ENCODE measurements at places on chromosomes 1 and 21.
A peak's percentile ranks its signal among the peaks of the same experiment; 100 is the strongest.

- DNase-seq, result no peak
Observed at GRCh38 chr1:158035976-158036583, 42.6 kb downstream of the KIRREL1 start.

DNA sequence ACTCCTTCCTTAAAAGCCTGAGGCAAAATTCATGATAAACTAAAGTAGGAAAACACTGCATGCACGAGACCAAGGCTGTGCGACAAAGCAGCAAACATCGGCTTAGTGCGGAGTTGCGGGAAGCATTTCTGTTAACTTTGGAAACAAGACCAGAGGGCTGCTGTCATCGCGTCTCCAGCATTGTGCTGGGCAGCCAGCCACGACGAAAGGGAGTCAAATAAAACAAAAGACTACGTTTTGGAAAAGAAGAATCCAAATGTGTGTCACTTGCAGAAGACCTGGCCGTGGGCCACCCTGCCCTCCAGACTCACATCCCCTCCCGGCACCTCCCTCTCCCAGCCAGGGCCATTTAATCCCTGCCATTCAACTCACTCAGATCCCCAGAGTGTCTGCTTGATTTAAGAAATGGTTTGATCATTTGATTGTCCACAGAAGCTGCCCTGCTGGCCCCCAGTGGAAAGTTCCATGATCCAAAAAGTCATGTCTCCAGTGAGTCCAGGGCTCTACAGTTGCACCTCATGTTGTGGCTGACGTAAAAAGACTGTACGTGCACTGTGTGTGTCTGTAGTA lies 2.4 kb upstream of the KRTAP10-11 start:
- no peak for DNase-seq

DNA sequence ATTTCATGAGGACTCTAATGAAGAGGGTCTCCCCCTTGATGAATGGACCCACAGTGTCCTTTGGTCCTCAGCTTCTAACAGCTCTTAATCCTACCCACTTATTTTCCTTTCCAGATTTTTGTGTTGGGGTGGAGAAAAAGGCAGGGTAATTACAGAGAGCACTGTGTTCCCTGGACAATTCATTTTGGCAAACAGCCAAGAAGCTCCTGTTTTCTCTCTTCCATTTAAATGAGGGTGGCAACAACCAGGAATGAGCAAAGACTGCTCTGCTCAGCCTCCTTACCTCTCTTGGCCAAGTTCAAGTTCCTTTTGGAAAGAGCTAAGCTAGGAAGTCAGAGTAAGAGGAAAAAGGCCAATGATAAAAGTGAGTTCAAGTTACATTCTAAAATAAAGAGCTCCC lies 11.9 kb downstream of the XKR8 start:
- DNase-seq, result peak; percentile 41

GRCh38 chr1:165960881-165961280 lies 133.5 kb downstream of the UCK2 start:
- no peak for DNase-seq

DNA sequence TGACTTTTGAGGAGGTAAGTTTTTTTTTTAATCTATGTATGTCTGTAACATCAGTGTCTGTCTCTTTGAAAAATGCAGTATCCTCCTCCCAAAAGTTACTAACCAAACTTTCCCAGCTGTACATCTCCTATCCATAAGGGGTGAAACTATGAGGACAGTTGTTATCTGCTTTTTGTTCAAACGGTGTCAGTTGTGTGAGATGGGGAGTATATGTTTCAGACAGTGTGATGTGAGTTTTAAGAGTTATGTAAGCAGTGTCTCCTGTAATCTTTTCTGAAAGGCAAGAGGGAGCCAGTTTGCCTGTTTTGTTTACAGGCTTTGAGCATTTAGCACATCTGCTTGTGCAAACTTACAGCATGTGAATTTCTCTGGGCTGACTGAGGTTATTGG lies 34.8 kb upstream of the CACYBP start:
- no peak for DNase-seq

GRCh38 chr1:223827193-223827663 lies 18.5 kb downstream of the TP53BP2 start:
- no peak for DNase-seq

GRCh38 chr1:160367934-160368923 lies 1.4 kb downstream of the NHLH1 start:
- DNase-seq, result peak; percentile 13

DNA sequence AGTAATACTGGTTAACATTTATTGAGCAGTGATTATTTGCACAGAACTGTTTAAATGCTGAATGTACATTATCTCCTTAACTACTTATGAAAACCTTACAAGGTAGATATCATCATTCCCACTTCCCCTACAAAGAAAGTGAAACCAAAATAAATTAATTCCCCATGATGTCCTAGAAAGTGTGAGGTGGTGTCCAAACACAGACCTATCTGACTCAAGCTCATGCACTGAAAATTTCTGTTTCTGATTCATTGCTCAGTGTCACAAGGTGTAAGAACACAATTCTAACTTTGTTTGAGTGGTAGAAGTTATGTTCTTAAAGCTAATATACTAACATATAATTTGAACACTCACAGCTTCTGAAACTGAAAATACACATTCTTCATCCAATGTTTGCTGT lies 178.7 kb downstream of the MRPL39 start:
- no peak for DNase-seq

- DNase-seq, result no peak
Observed at GRCh38 chr1:53125623-53126360, 16.6 kb downstream of the SLC1A7 start.

DNA sequence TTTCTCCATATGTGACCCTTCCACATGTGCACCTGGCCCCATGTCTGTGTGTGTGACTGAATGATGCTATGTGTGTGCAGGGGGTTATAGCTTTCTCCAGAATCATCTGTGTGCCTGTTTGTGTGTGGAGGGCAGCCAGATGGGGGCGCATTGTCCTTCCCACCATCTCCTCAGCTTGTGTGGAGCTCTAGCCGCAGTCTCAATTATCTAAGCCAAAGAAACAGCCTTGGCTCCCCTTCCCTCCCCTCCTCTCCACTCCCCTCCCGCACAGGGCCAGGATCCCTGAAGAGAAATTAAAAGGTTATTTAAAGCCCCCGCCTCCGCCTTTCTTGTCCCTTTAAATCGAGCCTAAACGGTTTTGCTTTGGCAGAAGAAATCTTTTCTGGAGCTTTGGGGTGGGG lies 1.8 kb upstream of the DMBX1 start:
- DNase-seq, result peak; percentile 24

DNA sequence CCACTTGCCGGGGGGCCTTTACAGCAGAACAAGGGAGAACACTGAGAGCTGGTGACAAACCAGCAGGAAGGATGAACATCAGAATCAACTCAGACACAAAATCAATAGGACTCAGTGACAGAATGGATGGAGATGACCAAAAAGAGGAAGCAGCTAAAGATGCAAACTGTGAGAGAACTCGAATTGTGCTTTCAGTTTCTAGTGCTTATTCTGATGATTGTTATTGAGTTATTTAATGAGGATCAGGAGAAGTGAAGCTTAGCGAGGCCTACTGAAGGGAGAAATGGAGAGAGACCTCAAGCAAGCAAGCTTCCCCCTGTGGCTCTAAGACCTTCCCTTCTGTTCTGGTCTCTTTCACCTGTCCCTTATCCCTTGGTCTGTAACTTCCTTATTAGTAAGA lies 30.3 kb upstream of the TMEM125 start:
- DNase-seq, result no peak

- no peak for DNase-seq
Observed at GRCh38 chr21:16280686-16281091, 550.9 kb downstream of the USP25 start.

GRCh38 chr1:201125019-201125418 lies 2.0 kb downstream of the ASCL5 start:
- DNase-seq, result no peak

- DNase-seq, result no peak
Observed at GRCh38 chr1:90394247-90394646, 322.9 kb downstream of the BARHL2 start.

- DNase-seq, result no peak
Observed at GRCh38 chr21:28487455-28488070, 505.1 kb downstream of the LTN1 start.

DNA sequence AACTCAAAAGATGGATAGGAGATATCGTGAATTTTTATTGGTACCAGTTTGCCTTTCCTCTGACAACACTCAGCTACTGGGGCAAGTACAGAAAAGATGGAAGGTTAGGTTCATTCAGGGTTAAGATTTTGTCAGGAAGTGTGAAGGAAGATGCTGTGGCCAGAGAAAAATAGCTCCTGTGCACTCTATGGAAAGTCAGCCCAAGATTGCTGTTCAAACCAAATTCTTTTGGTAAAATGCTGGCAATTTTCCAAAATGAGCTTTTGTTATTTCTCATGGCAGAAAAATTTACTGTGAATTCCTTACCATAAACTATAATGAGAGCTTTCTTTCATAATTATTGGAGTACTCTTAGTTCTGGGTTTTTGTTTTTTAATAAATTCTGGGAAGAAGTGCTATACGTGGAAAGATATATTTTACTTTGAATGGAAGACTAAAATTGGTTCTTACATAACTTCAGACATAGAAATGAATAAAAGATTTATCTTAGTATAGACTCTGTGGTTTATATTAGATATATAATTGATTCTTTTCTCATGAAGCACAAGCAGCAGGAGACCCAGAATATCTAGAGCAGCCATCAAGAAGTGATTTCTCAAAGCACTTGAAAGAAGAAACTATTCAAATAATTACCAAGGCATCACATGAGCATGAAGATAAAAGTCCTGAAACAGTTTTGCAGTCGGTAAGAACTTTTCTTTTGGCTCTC lies 112.2 kb downstream of the USP25 start:
- no peak for DNase-seq

DNA sequence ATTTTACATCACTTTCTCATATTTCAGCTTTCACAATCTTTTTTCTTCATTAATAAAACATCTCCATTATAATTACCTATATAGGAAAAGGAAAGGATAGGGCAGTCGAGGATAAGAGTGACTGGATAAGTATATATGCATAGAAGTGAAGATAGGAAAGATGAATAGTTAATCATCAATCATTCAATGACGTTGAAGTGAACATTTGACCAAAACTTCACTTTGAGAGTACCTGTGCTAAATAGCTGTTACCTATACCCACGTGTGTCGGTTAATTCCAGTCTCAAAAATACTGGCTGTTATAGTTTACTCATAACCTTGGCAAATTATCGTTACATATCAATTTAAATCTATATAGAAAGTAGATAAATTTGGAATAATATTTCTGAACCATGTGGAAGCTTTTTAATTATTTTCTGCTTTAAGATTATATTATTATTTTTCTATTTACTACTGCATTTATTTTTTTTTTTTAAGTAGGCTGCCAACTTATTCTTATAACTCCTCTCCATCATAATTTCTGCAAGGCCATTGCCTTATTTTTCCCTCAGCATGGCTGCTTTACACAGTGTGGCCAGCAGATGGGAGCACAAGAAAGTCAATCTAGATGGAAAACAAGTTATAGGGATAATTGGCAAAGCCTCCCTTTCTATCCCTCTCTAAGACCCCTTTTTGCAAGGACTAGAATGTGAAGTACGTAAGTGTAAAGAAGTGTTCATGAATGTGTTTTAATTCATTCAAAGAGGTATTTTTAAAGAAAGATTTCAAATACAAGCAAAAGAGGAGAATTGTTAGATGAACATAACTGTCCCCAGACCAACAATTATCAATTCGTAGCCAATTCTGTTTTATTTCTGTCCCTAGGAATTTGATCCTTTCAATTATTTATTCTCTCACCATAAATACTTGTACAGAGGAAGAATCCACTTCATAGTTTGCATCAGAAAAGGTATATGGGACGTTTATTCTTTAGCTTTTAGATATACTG lies 290.4 kb downstream of the KCNT2 start:
- no peak for DNase-seq

GRCh38 chr1:185869590-185869989 lies 135.4 kb downstream of the HMCN1 start:
- DNase-seq, result no peak

GRCh38 chr1:17636612-17637011 lies 97.1 kb downstream of the ARHGEF10L start:
- DNase-seq, result no peak

DNA sequence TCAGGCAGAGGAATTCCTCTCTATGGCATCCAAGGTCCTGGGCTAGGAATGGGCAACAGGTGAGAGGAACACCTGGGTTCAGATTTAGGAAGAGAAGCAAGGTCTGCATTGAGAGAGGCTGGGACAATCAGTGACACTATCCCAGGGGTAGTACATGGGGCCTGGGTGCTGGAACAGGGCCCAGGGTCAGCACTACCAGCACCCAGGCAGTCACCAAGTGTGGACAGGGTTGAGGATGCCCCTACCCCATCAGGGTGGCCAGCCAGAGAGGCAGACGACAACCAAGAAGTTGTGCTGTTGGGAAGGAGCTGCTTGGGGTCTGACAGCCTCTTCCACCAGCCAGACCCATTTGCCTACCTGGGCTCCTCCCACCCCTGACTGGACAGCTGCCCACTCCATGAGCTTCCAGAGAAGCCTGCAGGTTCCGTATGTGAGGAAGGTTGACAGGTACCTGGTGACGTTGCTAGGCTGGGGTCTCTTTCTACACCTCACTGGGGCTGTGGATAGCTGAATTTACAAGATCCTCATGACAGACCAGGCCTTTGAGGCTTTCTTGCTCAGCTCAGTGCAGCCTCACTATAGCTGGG lies 13.9 kb downstream of the CYP4A11 start:
- no peak for DNase-seq

DNA sequence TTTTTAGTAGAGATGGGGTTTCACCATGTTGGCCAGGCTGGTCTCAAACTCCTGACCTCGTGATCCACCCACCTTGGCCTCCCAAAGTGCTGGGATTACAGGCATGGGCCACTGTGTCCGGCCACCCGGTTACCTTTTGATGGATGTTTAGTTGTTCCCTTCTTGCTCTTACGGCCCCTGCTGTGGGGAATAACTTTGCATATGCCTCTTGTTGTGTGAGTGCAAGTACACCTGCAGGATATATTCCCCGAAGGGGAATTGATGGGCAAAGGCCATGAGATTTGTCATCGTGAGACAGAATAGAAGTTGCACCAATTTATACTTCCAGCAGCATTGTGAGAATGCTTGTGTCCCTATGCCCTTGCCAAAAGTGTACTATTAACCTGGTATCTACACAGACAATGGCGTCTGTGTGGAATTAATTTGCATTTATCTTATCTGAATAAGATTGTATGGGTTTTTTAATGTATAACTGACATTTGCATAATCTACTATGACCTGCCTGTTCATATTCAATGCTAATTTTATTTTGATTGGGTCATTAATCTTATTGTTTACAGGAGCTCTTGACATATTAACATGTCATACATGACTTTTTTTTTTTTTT lies 8.1 kb downstream of the IL6R start:
- DNase-seq, result no peak

GRCh38 chr1:202501281-202501680 lies 152.8 kb downstream of the PPP1R12B start:
- DNase-seq, result no peak

DNA sequence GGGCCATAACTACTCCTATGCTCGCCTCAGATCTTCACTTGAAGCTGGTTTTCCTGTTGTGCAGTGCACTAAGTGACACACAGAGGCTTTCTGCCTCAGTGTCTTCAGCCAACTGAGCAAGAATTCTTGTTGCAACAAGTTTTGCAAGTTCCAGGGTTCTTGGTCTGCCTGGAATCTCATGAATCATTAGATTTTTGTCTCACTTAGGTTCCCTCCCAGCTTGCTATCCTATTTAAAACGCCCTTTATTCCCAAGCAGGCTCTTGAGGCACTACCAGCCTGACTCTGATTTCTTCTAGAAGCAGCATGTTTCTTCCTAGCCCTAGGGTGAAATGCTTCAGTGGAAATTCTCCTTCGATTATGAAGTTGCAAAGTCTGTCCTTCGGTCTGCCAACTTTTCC lies 158.8 kb downstream of the C1orf21 start:
- DNase-seq, result no peak

Measured in DMS 273 treated with DMSO at 0.1 percent for 48 hours (cell line).